A172 (cell line): ENCODE measurements at places on chromosomes 6 and 20.

- no peak for DNase-seq
Measured at GRCh38 chr20:432208-432607, 24.1 kb downstream of the RBCK1 start.

GRCh38 chr6:82492134-82492533 lies 128.5 kb downstream of the TPBG start:
- DNase-seq: no peak

DNA sequence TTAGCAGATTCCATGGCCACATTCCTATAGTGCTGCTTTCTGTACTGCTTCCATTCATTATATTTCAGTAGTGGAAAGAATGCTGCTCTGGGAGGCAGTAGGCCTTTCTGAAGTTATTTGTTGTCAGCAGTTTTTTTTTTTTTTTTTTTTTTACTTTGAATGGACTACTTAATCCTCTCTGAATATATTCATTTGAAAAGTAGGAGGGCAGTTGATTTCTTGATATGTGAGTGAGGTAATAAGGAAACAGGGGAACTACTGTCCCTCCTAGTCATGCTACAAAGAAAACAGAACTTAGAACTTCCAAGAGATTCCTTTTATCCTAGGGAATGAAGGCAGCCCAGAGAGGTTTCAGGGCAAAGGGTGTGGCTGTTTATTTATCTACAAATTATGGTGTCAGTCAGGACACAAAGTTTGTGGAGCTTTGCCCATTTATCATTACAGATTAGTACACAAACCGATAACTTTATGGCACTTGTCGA lies 155.9 kb downstream of the JARID2 start:
- DNase-seq: no peak

GRCh38 chr6:134374491-134375219 lies 56.7 kb upstream of the SGK1 start:
- DNase-seq: no peak

DNA sequence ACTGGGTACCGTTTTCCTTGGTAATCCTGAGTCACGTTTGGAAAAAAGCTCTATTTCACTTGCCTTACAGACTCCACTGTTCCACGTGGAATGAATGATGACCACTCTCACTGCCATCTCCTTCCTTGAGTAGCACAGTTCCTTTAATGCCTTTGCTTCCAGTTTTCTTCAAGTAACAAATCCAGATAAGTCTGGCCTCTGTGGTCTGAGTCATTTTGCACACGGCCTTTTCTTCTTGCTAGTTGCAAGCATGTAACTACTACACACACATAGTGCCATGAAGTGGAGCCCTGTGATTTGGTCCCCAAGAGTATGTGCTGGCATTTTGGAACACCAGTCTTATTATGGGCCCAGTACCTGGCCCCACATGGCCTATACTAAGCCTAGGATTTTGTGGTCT lies 182.8 kb downstream of the SASH1 start:
- DNase-seq: peak; percentile 76

DNA sequence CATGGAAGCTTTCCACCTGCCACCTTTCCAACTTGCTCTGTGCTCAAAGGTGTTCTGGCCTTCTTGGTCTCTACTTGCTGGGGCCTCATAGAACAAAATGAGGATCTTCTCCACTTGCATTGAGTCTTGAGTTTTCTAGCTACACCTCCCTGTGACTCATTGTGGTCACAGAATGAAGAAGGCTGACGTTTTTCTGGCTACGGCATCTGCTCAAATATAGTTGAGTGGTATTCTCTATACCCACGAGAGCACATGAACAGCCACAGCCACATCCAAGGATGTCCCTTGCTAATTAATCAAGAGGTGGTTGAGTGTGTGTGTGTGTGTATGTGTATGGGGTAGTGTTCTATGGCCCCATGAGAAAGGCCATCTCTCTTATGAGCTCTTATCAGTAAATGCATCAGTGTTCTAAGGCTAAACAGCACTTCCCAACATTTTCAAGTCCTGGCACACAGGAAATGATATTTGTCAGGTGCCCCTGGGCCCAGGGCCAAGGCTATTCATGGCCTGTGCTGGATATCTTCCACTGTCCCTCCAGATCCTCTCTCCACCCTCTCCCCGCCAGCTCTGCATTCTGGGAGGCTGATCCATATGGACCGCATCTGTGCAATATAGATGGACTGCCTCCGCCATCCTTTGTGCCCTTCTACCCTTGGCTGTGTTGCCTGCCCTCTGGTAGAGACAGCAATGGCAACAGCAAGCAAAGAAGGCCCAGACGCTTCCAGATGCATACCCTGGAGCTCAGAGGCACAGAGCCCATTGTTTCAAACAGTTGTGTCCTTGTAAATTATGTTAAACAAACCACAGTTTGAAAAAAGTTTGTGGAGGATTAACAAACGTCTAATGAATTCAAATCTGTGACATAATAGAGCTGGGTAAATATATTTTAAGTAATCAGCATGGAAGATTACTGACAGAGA lies 150.2 kb downstream of the LRFN2 start:
- DNase-seq: peak; percentile 58

GRCh38 chr6:135600931-135601330 lies 103.4 kb upstream of the AHI1 start:
- DNase-seq: no peak

DNA sequence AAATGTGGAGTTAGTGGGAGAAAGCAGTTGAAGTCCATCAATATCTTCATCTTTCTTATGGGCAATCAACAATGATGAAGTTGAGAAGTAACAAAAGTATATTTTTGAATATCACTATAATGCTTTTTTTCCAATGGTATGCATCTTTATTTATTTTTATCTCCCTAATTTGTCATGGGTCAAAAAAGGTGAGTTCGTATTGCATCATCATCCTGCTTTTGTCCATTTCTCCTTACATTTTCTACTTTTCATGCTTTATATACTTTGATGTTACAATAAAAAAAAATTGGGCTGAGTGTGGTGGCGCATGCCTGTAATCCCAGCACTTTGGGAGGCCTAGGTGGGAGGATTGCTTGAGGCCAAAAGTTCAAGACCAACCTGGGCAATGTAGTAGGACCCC lies 101.2 kb upstream of the STXBP5 start:
- no peak for DNase-seq

GRCh38 chr6:17392978-17393891 lies at the start of gene CAP2:
Gene CAP2 (plus strand): TSS chr6:17393595. CDS start chr6:17421556, 27,961 bp downstream.
- DNase-seq: peak; percentile 70
